ENCODE measurements at places on chromosomes 5 and 9.

- no peak for DNase-seq
These were observed 150.8 kb downstream of the TTC39B start for GRCh38 chr9:15156241-15156640.

- no peak for DNase-seq
These were observed 57.7 kb upstream of the MAMDC2 start for GRCh38 chr9:69985971-69986370.

GRCh38 chr5:60826653-60827052 lies 17.4 kb downstream of the ELOVL7 start:
- DNase-seq = no peak

DNA sequence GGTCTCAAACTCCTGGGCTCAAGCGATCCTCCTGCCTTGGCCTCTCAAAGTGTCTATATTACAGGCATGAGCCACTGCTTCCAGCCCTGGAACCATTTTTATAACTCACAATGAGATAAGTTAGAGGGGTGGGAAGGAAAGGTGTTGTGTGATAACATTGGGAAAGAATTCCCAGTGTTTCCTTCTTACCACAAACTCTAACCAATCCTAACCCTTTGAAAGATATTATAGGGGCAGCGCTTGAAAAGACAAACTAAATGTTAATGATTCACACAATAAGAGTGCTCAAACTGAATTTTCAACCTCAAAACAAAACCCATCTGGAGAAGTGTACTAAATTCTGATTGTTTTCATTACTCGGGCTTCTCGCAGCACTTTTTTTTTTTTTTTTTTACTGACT lies 109.7 kb downstream of the TSSK1B start:
- DNase-seq = no peak

- DNase-seq = no peak
These were observed 47.1 kb upstream of the ZNF354A start for GRCh38 chr5:178777520-178777919.

GRCh38 chr5:31397926-31398557 lies 133.9 kb downstream of the DROSHA start:
- DNase-seq = peak; percentile 44

GRCh38 chr5:134149571-134150303 lies 27.0 kb downstream of the SKP1 start:
- peak; percentile 61 for DNase-seq

DNA sequence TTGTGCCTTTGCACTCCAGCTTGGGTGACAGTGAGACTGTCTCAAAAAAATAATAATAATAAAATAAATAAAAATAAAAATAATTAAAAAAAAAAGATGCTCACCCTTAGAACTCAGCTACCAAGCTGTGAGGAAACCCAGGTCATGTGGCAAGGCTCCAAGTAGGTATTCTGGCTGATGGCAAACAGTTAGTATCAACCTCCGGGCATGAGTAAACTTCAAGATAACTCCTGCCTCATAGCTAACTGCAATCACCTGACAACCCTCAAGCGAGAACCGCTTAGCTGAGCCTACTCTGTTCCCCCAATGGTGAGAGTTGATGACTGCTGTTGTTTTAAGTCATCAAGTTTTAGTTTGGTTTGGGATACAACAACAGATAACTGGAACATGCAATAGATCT lies 6.1 kb upstream of the SLC44A1 start:
- no peak for DNase-seq

GRCh38 chr5:176486189-176486757 lies 38.1 kb downstream of the FAF2 start:
- DNase-seq = no peak

- no peak for DNase-seq
These were observed 124.0 kb downstream of the CARTPT start for GRCh38 chr5:71843111-71843510.
